ENCODE measurements at places on chromosomes 1 and 21.

DNA sequence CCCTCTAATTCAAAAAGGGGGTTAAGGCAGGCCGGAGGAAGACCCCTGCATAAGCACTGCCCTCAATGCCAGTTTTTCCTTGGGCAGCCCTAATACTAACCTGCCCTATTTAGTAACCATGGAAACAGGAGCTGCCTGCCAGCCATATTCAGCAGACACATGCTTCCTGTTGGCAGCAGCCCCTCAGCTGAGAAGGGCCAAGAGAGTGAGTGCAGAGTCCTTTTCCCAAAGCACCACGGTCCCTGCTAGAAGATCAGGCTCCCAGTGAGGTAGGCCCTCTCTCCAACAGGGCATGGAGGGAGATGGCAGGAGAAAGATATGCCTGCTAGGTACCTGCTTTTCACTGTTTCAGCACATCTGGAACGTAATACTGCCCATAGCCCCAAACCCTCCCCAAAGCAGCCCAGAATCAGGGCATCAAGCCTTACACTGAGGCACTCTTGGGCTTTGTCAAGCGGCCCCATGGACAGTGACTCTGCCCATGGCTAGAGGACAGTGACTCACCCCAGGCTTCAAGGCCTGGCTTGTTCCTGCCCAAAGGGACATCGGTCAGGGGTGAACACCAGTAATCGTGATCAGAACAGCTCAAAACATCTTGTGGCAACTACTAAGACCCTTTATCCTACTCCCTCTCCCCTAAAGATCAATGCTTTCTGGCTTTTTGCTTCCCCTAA is 64.5 kb downstream of the BCAR3 start:
- no peak for DNase-seq

DNA sequence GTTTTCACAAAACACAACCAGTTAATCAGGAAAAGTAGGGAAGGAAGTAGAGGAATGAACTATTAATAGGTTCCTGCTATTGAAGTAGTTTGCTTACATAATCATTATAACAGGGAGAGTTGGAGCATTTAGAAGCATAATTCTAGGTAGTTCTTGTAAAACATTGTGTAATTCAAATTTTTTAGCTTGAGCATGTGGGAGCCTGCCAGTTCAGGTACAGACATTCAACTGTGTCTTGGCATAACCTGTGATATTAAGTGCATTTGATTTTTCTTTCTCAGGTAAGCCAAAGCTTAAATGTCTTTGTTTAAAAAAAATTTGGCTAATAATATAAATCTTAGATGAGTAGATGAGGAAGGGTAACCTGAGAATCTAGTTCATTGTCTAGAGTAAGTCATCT is 3.4 kb downstream of the YTHDF2 start:
- no peak for DNase-seq

GRCh38 chr1:22291494-22291893 is 148.6 kb upstream of the WNT4 start:
- no peak for DNase-seq

GRCh38 chr1:113199760-113200455 is 126.9 kb downstream of the LRIG2 start:
- DNase-seq, result no peak

GRCh38 chr1:113073479-113073950 is 517 bp downstream of the LRIG2 start:
- DNase-seq, result no peak

GRCh38 chr1:106680776-106681344 is 375.6 kb upstream of the PRMT6 start:
- DNase-seq, result no peak

GRCh38 chr21:27557356-27557755 is 590.5 kb upstream of the ADAMTS5 start:
- no peak for DNase-seq

DNA sequence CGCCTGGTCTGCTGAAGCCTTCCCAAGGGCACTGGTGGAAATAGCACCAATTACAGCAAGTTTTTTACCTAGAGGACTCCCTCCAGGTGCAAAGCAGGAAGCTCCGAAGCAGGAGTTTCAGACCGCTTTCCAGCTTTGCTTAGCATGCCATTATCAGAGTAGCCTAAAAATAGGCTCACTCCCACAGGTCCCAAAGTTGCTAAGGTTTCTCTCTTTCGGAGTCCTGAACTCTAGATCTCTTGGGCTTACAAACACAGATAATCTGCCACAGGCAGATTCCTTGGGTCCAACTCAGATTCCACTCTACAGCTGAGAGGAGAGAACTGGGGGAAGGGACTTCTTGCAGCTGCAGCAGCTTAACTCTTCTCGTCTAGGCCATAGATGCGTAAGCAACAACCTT is 22.5 kb downstream of the ZMYND12 start:
- DNase-seq, result no peak
